RWPE1 (cell line): ENCODE measurements at places on chromosomes 7 and 10.

- no peak for DNase-seq
These were observed 293.0 kb upstream of the POT1 start for GRCh38 chr7:125222596-125222995.

- DNase-seq, result no peak
These were observed 166.9 kb downstream of the CPEB3 start for GRCh38 chr10:92124020-92124419.

- no peak for DNase-seq
These were observed 39.5 kb downstream of the TSPAN14 start for GRCh38 chr10:80493522-80494051.

- no peak for DNase-seq
These were observed 60.4 kb downstream of the ADD3 start for GRCh38 chr10:110067960-110068770.

GRCh38 chr7:101363734-101364374 lies 1.2 kb downstream of the COL26A1 start:
- peak; percentile 79 for DNase-seq

DNA sequence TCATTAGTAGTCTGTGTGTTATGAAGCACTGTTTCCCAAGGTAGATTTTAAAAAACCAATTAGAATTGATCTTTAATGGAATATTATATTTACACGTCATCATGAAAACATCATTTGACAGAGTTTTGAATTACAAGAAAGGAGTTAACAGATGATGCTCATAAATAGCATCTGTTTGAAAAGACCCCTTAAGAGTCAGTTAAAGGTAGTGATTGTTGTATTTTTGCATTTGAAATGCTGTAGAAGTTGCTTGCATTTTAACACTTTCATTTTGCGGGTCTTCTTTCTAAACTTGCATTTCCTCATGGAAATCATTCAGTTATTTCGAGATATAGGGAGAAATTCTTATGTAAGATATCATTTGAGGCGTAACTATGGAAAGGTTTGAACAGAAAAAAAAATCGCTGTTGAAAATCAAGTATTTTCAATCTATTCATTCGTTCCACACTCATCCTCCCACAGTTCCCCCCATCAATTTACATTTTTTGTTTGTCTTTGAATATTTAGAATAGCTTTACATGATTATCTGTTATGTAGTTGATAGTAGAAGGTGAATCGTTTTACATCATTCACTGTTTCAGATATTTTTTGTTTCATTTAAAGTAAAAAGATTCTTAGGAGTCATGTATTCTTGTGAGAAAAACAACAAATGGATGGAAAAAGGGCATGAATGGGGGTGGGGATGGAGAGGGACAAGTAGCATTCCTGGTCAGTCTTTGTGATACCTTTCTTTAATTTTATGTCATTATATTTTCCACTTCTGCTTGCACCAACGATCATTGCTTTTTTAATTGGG lies 3.0 kb upstream of the SKIDA1 start:
- DNase-seq, result no peak

DNA sequence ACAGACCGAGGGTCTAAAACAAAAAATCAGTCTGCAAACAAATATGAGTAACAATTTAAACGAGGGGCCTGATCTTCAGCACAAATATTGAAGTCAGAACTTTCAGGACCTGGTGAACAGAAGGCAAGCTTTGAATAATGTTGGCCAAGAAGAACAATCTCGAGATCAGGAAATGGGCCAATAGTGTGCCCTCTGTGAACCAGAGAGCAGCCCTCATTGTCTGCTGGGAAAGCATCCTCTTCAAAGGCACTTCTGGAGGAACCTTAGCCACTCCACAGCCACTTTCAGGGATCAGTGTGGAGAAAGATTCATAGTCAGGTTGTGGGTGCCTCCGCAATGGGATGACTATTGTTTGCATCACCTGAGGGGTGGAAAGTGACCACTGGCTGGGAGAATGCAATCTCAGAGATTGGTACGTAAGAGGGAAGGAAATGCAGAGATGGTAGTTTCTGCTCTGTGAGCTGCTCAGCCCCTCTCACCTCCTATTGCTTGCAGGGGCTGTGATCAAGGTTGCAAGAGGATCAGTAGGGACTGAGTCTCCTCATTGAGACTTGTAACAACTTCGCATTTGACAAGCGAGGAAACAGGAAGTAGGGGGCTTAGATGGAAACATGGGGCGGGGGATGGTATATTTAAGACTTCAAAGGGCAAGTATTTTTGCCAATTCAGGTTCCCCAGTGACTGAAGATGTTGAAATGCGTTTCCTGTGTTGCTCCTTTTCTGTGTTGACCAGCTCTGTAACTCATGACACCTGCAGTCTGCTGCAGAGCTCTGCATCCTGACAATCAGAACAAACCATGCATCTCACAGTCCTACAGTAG lies 28.4 kb upstream of the IFRD1 start:
- DNase-seq, result no peak

DNA sequence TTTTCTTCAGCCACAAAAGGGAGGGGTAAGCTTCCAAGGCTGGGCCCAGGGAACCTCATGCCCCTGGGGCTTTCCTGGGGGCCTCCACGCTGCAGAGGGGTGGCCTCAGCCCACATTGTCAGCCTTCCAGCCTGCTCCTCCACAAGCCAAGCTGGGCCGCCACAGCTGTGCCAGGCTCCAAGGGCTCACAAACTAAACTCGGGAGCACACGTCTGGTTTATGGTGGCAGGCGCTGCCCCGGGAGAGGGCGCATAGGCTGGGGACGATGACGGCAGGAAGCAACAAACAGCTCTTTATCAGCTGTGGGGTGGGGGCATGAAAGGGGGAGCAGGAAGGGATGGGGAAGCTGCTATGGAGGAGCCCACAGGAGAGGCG lies 6.3 kb upstream of the CDH23 start:
- no peak for DNase-seq

- peak; percentile 62 for DNase-seq
These were observed 559 bp downstream of the DBF4 start for GRCh38 chr7:87876869-87877234.

DNA sequence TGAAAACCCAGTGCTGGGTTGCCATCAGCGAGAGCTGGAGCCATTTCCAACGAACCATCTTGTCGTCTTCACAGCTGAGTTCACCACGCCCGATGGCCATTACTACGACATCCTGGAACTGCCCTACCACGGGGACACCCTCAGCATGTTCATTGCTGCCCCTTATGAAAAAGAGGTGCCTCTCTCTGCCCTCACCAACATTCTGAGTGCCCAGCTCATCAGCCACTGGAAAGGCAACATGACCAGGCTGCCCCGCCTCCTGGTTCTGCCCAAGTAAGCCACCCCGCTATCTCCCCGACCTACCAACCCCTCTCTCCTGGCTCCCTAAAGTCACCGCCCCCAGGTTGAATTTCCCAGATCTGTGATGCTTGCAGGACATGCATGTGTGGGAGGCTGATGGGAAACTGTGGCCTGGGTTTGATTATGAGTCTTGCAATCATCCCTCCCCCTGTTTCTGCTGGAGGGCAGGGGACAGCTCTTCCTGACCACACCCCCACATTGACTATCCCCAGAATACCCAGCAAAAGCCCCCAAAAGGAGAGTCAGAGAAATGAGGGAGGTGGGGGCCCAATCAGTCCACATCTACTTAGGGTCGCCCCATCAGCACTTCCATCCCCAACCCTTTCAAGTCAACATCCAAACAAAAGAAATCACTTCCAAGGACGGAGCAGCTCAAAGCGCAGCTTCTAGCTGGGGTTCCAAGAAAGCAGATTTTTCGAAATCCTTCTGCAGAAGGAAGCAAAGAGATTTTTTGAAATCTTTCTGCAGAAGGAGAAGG lies 6.9 kb downstream of the SERPINE1 start:
- no peak for DNase-seq

DNA sequence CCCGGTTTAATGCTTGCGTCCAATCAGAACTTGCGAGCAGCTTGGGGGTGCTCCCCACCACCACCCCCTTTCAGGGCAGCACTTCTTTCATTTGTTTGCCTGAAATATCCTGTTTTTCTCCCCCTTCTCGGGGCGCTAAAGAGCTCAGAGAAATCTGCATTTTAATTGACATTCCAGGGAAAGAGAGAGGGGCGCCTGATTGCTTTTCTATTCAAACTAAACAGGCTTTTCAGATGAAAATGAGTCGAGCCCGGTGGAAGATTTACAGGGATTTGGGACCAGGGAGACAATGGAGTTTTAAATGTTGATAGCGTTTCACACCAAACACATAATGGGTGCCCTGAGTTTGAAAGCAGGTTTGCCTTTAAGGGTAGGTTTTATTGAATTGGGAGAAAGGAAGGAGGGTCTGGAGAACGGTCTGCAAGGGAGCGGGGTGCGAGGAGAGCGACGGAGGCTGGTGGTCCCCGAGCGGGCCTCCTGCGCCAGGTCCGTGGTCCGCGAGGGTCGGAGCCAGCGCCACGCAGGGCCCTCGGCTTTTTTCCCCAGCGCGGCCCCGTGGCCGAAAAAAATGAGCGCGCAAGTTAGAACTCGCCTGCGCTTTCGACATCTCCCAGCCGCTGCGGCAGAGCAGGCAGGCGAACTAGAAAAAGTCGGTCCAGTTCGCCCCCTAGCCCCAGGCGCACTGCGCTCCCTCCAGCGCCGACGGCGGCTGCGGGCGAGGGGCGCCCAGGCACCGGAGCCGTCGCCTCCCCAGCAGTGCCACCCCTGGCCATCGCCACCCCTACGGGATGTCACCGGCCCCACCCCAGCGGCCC lies 1.3 kb downstream of the FGFR2 start:
- peak; percentile 86 for DNase-seq

- no peak for DNase-seq
These were observed 208.2 kb upstream of the INHBA start for GRCh38 chr7:41910940-41911600.

DNA sequence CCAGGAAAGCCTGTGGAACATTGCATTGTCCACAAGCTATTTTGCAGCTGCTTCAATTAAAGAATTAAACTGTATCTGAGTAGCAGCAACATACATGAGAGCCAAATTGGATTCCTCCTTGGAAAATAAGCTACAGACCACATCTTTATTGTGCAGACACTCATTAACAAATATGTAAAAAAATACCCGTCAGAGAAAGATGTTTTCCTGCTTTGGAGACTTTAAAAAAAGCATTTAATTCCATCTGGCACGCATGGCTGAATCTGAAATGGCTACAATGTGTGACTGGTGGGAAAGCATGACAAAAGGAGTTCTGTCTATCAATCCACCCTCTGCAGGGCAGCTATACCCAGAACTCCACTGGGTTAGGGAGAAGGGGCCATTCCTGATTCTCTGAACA lies 73.1 kb upstream of the HPS1 start:
- DNase-seq, result no peak

- no peak for DNase-seq
These were observed 16.4 kb upstream of the C10orf105 start for GRCh38 chr10:71735709-71736569.

DNA sequence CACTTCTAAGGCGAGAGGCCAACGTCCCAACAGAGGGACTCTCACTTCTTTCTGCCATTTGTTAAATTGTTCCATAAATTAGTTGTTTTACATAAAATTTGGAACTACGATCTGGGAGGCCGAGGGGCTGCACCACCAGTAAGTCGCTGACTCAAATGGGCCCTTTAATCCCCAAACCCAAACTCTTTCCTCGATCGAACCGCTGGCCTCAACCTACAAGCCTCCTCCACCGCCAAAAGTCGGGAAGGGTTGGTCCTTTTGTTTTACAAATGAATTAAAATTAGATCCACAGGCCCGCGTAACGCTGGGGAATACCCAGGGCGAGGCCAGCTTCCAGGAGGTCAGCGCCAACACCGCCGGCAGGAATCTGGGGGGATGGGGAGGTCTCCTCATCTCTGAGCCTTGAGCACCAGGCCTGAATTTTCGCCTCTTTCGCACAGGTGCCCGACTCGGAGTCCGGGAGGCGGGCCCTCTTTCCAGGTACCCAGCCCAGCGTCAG lies 1.2 kb upstream of the FOXI2 start:
- no peak for DNase-seq

DNA sequence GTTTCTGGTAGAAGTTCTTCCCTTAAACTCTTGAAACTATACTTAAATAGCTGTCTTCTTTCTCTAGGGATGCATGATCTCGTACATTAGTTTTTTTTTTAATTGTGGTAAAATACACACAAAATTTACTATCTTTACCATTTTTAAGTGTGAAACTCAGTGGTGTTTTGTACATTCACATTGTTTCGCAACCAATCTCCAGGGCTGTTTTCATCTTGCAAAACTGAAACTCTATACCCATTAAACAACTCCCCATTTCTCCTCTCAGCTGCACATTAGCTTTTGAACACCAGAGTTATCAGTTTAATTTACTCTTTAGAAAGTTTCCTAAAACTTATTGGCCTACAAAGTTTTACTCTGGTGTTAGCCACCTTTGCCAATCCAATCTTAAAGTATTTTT lies 45.5 kb upstream of the PRKAR2B start:
- no peak for DNase-seq

DNA sequence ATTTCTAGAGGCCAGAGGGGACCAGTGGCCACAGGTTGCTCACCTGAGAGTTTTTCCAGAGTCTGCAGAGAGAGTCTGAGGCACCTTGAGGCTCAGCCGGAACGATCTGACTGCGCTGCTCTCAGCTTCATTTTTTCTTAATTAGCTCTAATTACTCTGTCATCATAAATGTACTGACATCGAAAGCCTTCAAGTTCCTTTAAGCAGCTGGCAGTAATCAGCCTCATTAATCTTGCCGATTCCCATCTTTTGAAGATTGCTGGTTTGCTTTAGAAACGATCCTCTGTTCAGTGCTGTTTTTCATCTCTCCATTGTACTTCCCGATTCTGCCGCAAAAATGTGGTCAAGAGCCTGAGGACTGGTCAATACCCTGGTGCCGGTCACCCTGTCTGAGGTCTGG lies 454.7 kb downstream of the TYW1 start:
- DNase-seq, result no peak

- no peak for DNase-seq
These were observed 235.2 kb downstream of the ZMYND11 start for GRCh38 chr10:370449-370825.

DNA sequence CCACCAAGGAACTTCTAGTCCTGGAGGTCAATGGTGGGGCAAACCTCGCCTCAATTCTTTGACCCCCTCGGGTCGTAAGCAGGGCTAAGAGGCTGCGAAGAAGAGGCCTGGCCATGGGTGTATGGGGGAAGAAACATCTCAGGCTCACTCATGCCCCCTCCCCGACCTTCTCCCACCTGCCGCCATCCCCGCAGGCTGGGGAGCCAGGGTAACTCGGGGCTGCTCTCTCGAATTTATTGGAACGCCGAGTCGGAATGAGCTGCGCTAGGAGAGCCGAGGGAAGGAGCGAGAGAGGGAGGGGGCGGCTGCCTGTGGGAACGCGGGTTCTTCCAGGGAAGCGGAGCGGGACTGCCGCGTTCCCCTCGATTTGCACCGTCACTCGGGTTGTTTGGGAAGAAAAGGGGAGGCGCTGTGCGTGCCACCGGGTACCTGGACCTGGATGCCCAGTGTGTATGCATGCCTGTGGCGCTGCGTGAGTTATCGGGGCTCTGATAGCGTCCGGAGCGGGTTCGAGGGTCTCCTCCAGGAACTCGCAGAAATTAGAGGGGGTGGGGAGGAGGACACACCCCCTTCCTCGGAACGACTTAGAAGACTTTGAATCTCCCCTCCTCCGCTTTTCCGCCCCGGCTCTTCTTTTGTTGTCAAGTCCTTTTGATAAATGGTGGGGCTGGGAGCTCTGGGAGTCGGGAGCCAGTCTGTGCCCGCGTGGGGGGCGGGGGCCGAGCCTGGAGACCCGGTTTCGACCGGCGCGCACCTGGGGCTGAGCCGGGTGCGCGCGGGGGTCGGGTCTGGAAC lies 1.8 kb upstream of the ZNF503 start:
- no peak for DNase-seq
